ENCODE measurements at places on chromosomes 5 and 9. TPM values are rescaled to one million over a fixed set of nuclear protein-coding genes. Genes with fewer than 3 reads are reported as not detected.

The EGFLAM gene
- 22.2 TPM for total RNA-seq

The ACTBL2 gene
- 5.8 TPM for total RNA-seq

The DIRAS2 gene
- 1.9 TPM for total RNA-seq

The SLC6A19 gene
- not detected for total RNA-seq

- no peak for DNase-seq
Observed at GRCh38 chr9:126738553-126738952, 66.3 kb upstream of the ZBTB43 start.

DNA sequence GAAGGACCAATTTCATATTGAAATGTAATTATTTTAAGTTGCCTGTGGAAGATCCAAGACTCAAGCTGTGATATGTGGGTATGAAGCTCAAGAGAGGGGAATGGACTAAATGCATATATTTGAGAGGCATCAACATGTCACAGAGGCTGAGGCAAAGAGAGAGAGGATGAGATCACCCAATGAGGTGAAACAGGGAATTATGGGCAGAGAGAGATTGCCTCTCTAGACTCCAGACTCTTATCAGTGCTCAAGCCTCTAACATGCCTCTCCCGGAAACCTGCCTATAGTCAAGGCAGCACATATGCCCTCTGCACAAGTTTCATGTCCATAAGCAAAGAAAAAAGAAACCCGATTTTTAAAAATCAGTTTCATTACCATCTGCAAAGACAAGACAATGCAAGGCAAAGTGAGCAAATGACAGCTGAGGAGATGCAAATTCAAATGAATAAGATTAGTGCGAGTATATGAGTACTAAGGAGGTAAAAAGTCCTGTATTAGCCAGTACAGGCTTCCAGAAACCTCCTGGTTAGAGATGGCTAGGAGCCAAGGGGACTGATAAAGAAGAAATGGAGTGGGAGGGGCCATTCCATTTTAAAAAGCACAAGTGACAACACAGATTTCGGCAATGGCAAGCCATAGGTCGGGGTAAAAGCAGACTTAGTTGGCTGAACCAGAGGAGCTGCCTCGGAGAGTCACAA, 9.4 kb downstream of the APTX start:
- no peak for DNase-seq

DNA sequence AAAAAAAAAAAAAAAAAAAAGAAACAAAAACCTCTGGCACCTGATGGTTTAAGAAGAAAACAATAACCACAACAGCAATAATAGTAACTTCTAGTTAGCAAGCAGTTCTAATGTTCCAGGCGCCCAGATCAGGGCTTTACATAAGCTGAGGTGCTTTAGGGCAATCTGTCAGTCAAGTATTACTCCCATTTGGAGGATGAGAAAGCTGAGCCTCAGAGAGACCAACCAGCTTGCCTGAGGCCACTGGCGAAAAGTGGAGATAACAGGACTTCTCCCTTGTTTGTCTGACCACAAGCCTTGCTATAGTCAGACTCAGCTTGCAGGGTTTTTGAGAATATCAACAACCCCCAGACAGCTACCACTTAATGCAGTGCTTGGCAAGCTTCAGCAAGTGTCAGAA, 83.5 kb upstream of the BOD1 start:
- no peak for DNase-seq

- no peak for DNase-seq
Observed at GRCh38 chr5:140258016-140258415, 44.9 kb downstream of the PFDN1 start.

DNA sequence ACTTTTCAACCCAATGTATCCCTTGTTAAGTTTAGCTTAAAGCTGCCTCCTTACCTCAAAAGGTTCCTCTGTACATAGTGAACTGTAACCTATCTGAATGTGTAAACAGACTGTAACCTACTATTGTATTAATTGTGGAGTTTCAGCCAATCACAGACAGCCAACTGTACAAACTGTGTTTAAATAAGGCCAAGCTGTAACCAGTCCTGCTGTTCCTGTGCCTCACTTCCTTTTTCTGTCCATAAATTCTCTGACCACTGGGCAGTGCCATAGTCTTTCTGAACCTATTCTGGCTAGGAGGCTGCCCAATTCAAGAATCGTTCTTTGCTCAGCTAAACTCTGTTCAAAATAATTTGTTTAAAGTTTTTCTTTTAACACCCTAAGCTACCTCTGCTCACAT, 74.7 kb upstream of the DAPK1 start:
- DNase-seq: no peak

DNA sequence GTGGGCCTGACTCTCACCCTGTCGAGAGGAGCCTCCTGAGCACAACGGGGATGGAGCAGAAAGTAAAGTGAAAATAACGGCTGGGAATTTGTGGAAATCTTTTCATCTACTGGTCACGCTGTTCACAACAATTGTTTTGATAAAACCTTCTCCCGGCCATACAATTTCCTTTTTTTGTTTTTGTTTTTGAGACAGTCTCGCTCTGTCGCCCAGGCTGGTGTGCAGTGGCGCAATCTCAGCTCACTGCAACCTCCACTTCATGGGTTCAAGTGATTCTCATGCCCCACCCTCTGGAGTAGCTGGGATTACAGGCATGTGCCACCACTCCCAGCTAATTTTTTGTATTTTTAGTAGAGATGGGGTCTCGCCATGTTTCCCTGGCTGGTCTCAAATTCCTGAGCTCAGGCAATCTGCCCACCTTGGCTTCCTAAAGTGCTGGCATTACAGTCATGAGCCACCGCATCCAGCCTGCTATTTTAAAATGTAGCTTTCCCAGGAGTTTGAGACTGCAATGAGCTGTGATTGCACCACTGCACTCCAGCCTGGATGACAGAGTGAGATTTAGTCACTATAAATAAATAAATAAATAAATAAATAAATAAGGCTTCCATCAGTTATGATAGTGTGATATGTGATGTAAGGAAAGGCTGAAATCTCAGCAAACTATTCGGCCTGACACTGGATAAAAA, 73.5 kb upstream of the PTGER4 start:
- DNase-seq: no peak

DNA sequence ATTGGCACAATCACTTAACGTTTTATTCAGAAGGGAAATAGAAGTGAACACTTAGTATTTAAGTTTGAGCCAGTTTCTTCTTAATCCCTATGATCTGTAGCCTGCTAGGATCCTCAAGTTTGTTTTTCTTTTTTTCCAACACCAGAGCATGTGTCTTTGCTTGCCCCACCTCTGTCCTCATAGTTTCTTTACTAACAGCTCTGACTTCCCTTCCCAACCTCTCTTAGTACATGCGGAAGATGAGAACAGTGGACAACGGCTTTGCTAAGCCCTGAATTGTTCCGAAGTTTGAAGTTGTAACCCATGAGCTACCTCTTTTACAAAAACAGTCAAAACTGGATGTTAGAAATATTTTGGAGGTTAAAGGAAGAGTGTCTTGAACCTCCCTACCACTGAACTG, 61.7 kb upstream of the TAF11L2 start:
- DNase-seq: peak; percentile 30

DNA sequence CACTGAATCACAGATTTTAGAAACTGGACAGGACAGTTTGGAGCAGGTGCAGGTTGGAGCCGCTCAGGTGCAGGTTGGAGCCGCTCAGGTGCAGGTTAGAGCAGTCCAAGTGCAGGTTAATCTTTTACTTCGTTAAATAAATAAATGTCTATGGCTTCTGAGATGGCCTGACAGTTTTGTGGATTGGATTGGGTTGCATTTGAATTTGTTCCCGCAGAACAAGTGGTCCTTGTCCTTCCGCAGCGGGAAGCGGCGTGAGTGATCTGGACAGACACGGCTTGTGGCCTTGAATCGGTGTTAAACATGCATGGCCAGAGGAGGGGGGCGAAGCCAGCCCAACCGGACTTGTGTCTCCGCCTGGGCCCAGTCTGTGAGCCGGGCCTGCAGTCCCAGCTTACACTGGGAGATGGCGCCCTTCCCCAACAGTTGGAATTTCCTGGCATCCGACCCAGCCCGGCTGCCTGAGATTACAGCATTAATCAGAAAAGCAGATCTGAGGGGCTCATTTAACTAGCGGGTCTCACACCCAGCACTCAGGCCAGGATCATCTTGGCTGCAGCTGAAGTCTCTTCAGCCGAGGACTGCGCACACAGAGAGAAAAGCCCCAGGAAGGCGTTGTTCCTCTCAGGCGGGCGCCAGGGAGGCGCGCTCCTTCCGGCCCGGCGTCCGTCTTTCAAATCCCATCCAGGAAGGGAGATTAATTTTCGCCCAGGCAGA, 1.5 kb upstream of the OLFM1 start:
- peak; percentile 74 for DNase-seq

Data from skin of body (tissue), 3 donors.